ENCODE measurements at places on chromosomes 7 and 10.

DNA sequence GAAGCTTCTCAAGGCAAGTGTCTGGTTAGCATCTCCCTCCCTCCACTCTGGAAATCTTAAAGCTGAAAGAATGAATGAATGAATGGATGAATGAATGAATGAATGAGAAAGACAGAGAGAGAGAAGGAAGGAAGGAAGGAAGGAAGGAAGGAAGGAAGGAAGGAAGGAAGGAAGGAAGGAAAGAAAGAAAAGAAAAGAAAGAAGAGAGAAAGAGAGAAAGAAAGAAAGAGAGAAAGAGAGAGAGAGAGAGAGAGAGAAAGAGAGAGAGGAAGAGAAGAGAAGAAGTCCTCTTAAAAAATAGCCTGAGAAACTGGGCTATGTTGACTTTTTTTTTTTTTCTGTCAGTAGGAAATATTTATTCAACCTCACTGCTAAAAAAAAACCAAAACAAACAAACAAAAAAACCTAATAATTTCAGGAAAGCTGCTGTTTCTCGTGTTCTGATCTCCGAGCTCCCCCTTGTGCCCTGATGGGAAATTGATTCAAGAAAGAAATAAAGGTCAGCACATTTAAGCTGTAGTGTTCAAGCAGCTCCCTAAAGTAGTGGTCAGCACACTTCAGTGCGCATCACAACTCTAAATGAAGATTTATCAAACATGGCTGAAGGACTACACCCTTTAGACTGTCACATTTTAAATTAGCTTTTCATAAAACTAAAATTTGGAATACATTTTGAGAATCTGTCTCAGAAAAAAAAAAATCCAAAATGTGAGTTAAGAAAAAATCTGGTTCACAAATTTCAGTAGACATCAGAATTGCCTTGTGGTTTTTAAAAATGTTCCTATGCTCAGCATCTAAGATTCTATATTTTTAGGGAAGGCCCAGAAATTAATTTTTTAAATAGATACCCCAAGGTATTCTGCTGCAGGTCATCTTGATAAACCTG lies 154.3 kb downstream of the ELAPOR2 start:
- DNase-seq, result no peak

DNA sequence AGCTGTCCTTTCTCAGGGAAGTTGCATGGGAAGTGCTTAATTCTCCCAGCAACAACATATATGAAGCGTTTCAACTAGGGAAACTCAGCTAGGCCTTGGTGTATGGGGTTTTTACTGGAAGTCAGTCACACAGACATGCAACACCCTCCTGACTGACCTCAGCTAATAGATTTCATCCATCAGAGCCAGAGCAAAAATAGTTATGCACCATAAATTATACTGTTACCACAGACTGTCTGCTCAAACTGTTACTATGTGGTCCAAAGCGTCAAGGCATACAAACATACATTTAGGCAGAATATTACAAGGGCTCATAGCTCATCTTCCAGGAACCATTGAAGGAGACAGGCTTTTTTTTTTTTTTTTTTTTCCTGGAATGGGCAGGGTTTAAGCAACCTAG lies 417.9 kb downstream of the ANKRD7 start:
- DNase-seq, result no peak

DNA sequence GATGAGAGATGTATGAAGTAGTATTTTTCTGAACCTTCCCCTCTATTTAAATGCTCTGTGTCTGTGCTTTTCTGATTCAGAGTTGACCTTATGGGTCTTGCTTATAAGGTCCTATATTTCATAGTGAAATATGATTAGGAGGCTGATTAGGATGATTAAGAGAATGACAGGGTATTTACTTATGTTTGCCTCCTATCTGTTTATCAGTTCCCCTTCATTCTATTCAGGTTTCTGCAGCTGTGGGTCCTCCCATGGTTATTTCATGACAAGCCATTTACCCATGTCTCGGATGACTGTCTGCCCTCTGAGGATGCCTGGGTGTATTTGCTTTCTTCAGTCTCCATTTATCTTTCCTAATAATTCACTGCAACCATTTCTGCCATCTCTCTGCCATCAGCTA lies 16.9 kb downstream of the RPA3 start:
- no peak for DNase-seq

GRCh38 chr10:13784067-13784466 lies 197.3 kb downstream of the PRPF18 start:
- DNase-seq, result peak; percentile 16

DNA sequence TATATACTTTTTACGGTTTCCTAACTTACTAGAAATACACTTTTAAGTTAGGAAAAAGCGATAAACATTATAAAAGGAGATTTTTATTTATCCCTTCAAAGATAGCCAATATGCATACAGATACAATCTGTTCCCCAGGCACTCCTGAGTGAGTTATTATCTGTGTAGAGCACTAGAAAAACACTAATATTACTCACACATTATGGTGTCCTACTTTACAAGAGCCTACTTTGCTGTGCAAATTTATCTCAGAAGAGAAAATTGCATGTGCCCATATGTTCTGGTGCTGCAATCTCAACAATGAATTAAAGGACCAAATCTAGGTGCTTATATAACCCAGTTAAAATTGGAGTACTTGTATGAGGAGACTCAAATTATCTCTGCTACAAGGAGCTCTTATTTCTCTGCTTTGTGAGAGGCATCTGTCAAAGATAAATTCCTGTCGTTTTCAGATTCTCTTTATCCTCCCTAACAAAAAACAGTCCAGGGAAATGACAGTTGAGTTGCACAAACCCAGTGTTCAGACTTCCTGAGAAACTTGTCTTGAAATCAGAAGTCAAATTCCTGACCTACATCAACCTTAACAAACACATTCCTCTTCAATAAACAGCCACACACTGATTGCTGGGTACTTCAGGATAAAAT lies 28.9 kb downstream of the CPA1 start:
- DNase-seq, result no peak

DNA sequence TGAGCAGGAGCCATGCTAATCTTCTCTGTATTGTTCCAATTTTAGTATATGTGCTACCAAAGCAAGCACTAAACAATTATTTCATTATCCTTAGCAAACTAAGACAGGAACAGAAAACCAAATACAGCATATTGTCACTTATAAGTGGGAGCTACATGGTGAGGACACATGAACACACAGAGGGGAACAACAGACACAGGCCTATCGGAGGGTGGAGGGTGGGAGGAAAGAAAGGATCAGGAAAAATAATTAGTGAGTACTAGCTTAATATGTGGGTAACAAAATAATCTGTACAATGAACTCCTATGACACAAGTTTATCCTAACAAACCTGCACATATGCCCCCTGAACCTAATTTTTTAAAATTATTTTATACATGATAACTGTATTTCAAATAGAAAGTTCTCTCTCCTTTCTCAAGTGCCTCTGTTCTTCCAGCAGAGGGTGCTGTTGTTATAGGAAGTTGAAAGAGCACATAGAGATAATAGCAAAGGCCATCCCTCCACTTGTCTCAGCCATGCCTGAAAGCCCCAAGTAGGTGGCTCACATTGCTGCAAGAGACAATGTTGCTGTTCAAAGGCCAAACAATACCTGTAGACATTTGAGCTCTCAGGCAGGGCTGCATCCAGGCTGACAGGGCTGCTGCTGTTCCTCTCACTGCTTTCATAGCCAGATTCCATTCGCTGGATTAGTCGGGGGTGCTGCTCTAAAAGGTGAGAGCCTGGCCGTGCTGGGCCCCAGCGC lies 33.4 kb upstream of the PPP3CB start:
- DNase-seq, result peak; percentile 33

- no peak for DNase-seq
Measured at GRCh38 chr7:25087855-25088254, 37.2 kb downstream of the CYCS start.

DNA sequence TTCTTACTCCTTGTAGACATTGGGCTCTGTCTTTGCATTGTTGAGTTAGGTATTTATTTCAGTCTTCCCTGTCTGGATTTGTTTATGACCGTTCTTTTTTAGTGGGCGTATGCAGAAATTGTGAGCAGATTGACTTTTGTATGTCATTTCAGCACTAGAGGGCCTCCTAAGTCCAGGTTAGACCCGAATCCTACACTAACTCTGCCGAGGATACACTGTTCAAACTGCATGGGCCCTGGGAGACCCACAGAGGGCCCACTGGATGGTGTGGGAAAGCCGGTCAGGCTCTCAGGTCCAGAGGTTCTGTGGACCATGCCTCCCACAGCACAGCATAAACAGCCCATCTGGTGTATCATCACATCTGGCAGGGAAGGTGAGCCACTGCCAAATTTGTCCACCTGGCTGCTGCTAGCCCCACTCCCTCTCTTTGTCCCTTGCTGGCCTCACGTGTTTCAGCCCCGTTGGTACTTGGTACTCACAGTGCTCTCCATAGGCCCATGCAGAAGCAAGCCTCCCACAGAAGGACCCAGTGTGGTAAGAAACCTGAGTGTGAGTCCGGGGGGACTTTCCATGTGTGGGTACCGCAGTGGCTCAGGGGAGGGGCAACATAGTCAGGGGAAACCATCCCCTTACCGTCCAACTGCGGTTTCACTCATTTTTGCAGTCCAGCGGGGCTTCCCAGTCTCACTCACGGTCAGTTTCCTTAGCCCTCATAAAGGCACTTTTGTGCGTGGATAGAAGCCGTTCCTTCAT lies 112.8 kb downstream of the APBB1IP start:
- no peak for DNase-seq

GRCh38 chr7:116340201-116340847 lies 130.0 kb downstream of the TES start:
- DNase-seq, result no peak

GRCh38 chr7:157660971-157661610 lies 324.3 kb downstream of the DNAJB6 start:
- no peak for DNase-seq

GRCh38 chr7:44767912-44768627 lies 19.4 kb downstream of the ZMIZ2 start:
- DNase-seq, result peak; percentile 64

DNA sequence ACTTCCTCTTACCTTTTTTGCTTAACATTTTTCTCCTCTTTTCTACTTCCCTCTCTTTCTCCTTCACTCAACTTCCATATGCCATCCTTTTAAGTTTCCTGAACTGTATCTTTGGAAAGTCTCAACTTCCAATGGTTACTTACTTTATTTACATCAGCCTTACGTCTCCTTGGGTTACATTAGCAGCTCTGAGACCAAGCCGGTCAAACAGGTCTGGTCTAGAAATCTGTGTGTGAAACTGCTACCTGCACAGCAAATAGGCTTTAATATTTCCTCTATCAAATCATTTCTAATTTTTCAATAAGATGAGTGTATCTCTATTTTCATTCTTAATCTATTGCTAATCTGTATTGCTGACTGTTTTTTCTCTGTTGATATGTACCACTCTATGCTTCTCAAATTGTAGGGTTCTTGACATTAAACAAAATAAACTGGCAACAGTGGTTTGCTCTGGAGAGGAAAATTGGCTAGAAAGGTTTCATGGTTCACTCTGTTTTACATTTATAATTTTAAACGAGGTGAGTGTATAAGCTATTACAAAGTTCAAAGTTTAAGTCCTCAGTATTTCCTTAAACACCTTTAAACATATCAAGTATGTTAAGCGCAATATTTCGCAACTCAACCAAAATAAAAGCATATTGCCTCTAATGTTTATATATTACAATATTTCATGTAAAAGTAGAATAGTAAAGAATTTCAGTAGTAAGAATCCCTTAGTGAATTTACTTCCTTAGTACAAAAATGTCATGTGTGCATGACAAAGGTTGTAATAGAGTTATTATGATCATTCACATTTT lies 3.6 kb upstream of the SEMA3C start:
- no peak for DNase-seq

- no peak for DNase-seq
Measured at GRCh38 chr10:43228783-43229207, 38.1 kb downstream of the RASGEF1A start.

GRCh38 chr7:49775949-49776443 lies 2.6 kb downstream of the VWC2 start:
- DNase-seq, result no peak

DNA sequence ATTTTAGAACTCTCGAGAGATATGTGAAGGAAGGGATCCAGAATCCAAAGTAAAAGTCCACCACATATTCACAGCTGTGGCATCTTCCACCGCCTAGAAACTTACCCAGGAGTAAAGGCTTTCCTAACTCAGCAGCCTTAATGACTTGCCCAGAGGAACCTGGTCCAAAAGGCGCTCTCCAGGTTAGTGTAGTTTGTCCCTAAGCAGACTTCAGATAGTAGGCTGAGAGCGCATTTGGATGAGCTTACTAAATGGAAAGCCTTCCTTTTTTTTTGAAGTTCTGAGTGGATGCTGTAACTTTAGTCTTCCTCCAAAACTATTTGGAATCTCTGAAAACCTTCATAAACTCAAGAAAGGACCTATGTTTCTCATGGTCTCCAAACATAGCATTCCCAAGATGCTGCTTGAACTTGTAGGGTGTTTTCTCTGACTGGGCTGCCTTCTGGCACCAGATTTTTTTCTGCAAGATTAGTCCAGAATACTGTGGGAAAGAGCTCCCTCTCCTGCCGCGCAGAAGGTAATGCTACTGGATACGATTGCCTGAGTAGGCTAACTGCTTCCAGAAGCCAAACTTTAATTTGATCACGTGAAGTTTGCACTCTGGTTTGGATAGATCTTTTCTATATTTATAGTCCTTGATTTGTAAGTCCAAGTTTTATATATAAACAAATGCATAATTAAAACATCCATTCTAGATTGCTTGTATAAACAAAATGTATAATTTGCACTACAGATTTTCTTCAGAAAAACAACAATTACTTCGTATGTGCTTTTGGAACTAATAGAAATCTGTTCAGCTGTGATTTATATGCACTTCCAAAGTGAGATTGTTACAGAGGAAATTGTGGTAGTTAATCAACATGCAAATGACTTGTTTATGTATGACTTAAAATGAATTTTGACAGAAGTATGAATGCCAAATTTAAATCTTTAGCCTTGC lies 19.6 kb upstream of the GPR37 start:
- DNase-seq, result no peak

DNA sequence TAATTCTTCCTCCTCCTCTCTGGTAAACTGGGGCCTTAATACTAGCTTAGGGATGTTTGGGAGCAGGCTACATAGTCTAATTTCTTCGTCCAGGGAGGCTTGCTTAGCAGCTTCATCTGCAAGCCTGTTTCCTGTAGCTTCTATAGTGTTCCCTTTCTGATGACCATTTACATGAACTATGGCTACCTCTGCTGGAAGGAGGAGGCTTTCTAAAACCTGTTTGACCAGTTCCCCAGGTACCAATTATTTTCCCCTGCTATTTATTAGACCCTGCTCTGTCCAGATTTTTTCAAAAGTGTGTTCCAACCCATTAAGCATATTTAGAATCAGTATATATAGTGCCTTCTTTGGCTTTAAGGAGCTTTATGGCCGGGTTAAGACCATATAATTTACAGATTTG lies 38.8 kb upstream of the DNAH11 start:
- no peak for DNase-seq
